ENCODE measurements at places on chromosomes 13 and 19.

DNA sequence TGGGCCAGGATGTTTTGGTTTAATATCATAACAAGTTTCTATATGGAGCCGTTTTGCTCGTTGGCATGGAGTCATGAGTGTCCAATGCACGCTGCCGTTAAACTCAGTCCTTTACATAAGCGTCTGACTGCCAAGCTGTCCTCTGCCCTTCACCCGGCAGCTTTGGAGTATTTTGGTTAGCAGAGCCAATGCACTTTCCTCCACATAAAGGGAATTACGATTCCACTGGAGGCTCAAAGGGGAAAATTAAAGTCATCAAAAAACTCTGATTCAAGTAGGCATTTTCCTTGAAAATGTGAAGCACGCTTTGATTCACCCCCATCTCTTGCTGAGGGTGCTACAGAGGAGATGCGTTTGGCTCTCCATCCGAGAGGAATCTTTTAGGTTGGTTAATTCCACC, 144.4 kb upstream of the ARGLU1 start:
- no peak for DNase-seq

DNA sequence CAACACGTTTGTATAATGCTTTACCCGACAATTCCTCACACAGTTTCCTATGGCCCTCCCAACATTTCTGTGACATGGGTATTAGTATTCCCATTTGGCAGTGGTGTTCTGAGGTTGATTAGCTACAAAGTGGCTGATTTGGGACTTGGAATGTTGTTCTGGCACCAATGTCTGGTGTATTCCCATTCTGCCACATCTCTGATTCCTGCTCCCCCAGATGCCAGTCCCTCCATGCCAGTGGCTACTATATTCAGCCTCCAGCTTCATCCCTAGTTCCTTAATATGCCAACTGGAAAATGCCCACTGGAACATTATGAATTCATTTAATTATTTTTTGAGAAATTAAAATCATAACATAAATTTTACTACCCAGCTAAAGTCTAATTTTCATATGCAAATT, 60.6 kb upstream of the NBEA start:
- DNase-seq: no peak

DNA sequence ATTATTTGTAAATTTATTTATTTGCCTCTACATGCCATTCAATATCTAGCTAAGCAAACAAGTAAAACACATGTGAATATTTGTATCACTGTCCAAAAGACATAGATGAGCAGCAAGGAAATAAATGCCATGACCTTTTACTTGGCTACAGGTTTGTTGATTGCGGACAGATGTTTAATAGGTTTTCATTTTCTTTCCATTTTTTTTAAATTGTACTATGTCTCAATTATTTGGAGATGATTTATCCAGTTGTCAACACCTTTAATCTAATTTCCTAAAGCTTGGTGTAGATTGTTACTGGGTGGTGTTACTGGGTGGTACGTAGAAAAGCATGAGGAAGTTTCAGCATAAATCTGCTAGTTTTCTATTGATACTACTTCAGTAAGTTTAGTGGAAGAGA, 560.6 kb upstream of the SPRY2 start:
- no peak for DNase-seq

- DNase-seq: no peak
Observed at GRCh38 chr19:36027696-36028095, 5.0 kb downstream of the CLIP3 start.

GRCh38 chr13:74715718-74716117, 581.5 kb upstream of the KLF12 start:
- DNase-seq: no peak

DNA sequence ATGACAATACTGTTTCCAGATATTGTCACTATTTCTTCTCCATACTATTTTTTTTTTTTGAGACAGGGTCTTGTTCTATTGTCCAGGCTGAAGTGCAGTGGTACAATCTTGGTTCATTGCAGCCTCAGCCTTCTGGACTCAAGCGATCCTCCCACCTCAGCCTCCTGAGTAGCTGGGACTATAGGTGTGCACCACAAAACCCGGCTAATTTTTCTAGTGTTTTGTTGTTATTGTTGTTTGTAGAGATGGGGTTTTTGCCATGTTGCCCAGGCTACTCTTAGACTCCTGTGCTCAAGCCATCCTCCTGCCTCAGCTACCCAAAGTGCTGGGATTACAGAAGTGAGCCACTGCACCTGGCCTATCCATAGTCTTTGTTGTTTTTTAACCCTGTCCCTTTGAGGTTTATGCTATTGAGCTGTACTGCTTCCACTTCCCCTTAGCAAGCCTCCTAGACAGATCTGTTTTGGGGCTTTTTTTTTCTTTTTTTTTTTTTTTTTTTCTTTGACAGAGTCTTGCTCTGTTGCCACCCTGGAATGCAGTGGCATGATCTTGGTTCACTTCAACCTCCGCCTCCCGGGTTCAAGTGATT, 27.6 kb upstream of the MAP3K10 start:
- DNase-seq: no peak

DNA sequence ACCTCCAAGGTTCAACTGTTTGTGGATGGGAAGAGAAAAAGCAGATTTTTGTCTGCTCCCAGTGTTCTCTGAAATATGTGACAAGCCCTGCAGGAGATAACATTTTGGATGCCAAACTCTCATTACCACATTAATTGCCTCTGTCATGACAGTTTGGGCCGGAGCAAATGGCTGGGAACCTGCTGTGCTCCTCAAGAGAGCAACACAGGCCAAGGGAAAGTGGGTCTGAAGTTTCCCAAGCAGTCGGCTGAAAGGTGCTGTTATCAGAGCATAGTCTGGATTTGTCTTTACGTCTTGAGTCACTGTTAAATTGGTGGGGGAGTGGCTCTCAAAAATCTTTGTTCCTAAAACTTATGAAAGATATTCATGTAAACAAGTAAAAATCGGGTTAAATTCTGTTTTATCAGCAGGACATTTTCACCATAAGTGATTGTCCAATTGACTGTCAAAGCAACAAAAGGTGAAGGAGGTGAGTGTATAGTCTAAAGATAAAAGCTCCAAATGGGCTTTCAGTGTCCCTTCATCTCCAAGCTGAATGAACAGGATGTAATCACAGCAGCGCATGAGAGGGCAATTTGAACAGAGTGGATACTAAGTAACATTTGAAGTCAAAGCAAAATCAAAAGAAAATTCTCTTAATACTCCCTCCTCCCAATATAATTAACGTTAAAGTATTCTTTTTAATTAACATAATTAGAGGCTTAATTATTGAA, 844.8 kb downstream of the PCDH17 start:
- DNase-seq: no peak

GRCh38 chr13:113624235-113624587, 33.8 kb downstream of the ATP4B start:
- no peak for DNase-seq

- DNase-seq: no peak
Observed at GRCh38 chr13:98650396-98651107, 73.6 kb upstream of the STK24 start.

DNA sequence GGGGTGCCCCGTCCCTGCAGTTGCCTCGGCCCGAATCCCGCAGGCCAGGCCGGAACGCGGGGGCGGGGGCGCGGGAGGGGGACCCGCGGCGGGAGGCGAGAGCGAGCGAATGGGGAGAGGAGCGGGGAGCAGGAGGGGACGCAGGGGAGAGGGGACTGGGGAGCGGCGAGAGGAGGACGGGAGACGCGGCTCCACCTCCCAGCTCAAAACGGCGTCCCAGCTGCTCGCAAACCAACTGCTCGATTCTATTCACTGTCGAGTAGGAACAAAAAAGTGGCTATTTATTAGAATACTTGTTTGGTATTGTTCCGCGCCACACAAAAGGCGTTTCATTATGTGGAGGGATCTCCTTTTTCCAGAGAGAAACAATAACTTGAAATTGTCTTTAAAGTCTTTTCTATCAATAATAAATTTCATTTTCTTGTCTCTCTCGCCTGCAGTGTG, 10.6 kb upstream of the SOX1 start:
- DNase-seq: no peak

DNA sequence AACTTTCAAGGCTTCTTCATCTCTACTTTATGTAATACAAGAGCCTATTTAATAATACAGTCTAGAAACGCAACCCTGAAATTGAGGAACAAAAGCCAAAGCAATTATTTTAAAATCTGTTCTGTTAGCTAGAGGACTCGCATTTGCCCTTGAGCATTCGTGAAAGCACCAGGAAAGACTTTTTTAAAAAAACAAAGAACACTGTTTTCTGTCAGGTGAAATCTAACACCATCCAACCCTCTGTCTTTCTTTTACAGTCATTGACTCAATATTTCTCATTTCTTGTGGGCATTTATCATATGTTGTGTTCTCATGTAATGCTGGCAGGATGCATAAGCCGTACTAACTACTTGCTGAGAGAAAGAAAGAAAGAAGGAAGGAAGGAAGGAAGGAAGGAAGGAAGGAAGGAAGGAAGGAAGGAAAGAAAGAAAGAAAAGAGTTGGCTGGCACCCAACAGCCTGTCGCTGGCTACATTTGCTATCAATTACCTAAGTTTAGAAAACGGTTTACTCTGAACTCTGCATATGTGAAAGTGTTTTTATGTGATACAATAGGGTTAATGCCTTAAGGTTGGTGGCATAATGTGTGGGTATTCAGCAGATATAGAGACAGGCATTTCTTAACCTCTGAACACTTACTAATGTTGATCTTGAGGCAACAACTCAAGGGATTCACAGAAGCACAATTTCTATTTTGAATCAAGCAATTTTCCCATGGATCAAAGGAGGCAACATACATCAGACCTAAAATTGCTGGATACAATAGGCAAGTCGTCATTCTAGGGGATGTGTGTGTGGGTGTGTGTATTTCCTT, 445.4 kb downstream of the DCT start:
- no peak for DNase-seq

DNA sequence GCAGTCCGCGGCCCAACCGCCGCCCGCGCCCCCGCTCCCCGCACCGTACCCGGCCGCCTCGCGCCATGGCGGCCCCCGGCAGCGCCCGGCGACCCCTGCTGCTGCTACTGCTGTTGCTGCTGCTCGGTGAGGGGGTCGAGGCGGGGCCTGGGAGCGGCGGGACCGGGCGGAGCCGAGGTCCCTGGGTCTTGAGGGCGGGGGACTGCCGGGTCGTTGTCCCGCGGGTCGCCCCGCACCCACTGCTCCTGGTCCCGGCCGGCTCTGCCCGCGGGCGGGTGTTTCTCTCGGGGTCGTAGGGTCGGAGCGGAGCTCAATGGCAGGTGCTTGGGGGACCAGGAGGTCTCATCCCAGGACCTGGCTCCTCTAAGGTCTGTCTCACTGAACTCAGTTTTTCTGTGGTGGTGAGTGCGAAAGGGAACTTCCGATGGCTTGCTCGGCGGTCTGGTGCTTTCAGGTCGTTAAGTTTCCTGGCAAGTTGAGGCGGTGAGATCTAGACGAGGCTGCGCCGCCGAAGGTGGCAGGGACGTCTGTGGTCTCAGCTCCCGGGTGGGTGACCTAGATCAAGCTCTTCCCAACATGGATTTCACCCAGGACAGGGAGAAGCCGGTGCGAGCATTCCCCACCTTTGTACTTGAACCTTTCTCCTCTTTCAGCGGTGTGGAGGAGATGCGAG, 467 bp downstream of the LAMP1 start:
- peak; percentile 25 for DNase-seq

- DNase-seq: no peak
Observed at GRCh38 chr19:18513868-18514267, 8.0 kb downstream of the ELL start.

- no peak for DNase-seq
Observed at GRCh38 chr19:7149956-7150705, 80.6 kb downstream of the ZNF557 start.

GRCh38 chr19:13849991-13850909, 26.7 kb upstream of the NANOS3 start:
- no peak for DNase-seq

GRCh38 chr13:99178636-99179035, 22.0 kb upstream of the UBAC2 start:
- no peak for DNase-seq

- DNase-seq: no peak
Observed at GRCh38 chr19:33781996-33782395, 14.7 kb upstream of the KCTD15 start.

DNA sequence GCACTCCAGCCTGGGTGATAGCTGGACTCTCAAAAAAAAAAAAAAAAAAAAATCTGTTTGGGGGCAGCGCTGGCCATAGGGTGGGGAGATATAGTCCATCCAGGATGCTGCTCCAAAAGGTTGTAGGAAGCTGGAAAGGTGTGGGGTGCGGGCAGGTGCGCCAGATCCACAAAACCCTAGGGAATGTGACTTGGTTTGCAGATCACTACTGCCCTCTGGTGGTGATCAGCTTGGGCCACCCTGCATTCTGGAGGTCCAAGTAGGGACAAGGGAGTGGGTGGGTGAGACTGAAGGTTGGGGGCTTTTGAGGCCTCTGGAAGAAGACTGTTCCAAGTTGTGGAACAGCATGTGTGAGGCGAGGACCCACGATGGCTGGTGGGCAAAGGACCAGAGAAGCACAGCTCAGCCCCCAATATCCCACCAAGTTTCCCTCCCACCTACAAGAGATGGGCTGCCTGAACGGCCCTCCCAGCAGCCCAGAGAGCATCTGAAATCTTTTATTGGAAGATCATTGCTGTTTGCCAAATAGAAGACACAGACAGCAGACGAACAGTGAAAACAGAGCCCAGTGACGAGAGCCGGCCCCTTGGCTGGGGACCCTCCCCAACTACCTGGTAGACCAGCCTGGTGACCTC, 10.4 kb upstream of the TYK2 start:
- no peak for DNase-seq

- DNase-seq: no peak
Observed at GRCh38 chr19:47227352-47228167, 3.4 kb downstream of the BBC3 start.

- no peak for DNase-seq
Observed at GRCh38 chr19:51551673-51552432, 19.2 kb upstream of the ZNF175 start.

GRCh38 chr19:56699552-56699951, 28.0 kb upstream of the ZNF835 start:
- DNase-seq: no peak

- no peak for DNase-seq
Observed at GRCh38 chr13:64164435-64164834, 2748.8 kb upstream of the PCDH20 start.

DNA sequence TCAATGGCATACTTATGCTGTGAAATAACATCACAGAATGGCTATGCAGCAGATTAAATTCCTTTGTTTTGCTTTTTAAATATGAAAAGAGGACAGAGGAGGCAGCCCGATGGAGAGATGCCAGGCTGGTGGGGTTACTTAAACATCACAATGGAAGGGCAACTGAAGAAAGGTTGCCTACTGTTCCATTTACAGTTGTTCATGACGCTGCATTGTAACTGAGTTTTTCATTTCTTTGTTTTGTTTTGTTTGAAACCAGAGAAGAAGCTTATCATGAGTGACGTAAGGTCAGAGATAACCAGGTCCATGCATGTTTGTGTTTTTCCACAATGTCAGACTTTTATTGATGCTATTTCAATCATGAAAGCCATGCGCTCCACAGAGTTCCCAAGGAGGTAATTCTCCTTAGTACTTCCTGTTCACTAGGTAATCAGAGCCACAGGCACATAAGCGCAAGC, 273.8 kb downstream of the LHFPL6 start:
- no peak for DNase-seq

- no peak for DNase-seq
Observed at GRCh38 chr13:39317291-39317690, 279.0 kb downstream of the NHLRC3 start.

Data from stimulated activated CD8-positive, alpha-beta memory T cell treated with anti-CD3 and anti-CD28 coated beads, Interleukin-7, amount 100 ng/mL, for 24 hours (primary cell).